Bone marrow (tissue), 2 donors: ENCODE measurements at places on chromosomes 12 and 14.

DNA sequence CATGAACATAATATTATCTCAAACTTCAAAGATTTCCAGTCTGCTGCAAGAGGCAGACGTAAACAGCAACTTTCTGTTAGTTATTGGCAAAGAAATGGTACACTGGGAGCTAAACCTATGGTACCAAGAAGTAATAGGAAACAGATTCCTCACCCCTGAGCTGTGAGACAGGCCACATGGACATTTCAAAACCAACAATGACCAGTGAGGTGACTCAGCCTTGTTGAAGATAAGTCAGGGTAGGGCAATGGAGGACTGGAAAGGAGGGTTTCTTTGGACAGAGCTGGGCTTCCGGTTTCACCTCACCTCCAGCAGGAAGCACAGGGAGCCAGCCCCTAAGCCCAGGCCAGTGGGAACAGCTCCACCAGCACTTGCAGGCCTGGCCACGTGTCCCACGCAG, 1320.5 kb downstream of the AACS start:
- no peak for DNase-seq

GRCh38 chr14:104142946-104143470, 4.6 kb downstream of the KIF26A start:
- no peak for DNase-seq

- DNase-seq = peak; percentile 96
Observed at GRCh38 chr12:14960548-14961465, 594 bp downstream of the ARHGDIB start.

DNA sequence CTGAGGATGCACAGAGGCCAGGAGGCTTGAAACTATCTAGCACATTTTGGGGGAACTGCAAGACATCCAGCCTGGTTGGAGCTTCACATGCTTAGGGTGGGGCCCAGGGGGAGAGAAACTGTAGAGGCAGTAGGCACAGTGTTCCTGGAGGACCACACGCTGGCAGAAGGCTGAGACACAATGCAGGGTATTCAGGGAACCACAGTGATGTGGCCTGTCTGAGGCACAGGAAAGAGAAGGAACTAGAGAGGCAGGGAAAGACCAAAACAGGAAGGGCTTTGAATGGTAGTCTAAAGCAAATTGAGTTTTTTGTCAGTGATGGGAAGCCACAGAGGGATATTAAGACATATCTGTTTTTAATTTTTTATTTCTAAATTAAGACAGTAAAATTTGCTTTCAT, 100.2 kb upstream of the PRICKLE1 start:
- no peak for DNase-seq

DNA sequence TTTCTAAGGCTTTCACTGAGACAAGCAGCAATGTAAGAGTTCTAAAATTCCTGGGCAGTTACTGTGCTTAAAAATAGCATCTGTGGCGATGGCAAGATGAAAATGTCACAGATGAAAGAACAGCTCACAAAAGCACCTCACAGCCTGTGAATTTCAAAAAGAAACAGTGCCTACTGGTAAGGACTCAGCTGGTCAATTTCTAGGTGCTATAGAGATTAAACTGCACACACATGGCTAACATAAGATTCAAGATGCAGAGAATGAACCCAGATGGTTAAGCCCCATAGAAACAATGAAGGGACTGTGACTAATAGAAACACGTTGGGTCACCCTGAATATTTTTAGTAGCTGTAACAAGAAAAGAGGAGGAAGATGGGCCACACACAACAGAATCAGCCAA, 12.0 kb upstream of the IL26 start:
- no peak for DNase-seq

- DNase-seq = no peak
Observed at GRCh38 chr12:114166362-114166761, 200.2 kb upstream of the RBM19 start.

DNA sequence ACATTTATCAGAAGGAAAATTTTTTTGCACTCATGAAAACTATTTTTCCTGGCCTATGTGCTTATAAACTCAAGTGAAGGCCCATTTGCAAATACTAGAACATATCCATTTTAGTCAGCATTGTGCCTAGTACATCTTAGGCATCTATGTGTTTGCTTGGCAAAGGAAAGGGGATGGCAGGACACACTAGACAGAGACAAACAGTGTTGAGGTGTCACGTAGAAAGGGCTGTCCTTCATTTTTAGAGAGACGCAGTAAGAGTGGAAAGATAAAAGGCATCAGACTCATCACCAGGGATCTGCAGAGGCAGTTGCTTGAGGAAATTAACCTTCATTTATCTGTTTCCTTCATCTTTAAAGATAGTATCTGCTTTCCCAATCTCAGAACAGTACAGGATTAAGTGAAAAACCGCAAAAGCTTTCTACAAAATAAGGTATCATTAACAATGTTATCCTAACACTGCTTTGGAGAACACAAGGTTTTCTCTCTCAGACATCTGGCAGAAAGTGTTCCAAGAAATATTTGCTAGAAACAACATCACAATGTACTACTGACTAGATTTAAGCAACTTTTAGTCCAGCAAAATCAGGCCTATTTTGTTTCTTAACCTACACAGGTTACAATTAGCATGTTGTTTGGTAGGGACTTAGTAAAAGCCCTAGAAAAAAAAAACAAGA, 2.0 kb downstream of the YBX3 start:
- no peak for DNase-seq

- DNase-seq = no peak
Observed at GRCh38 chr12:39319180-39319579, 123.7 kb downstream of the KIF21A start.

DNA sequence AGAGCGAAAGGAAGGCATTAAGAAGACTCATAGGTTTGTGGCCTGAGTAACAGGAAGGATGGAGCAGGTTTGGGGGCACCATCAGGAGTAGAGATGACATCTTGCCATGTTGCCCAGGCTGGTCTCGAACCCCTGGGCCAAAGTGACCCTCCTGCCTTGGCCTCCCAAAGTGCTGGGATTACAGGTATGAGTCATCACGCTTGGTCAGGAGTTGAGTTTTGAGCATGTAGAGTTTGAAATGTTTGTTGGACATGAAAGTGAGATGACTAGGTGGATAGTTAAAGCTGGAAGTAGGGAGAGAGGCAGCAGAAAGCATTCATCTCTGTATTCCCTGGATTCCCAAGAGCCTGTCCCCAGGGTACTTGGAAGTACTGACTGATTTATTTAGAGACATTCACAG, 112.6 kb downstream of the ERC1 start:
- DNase-seq = no peak

DNA sequence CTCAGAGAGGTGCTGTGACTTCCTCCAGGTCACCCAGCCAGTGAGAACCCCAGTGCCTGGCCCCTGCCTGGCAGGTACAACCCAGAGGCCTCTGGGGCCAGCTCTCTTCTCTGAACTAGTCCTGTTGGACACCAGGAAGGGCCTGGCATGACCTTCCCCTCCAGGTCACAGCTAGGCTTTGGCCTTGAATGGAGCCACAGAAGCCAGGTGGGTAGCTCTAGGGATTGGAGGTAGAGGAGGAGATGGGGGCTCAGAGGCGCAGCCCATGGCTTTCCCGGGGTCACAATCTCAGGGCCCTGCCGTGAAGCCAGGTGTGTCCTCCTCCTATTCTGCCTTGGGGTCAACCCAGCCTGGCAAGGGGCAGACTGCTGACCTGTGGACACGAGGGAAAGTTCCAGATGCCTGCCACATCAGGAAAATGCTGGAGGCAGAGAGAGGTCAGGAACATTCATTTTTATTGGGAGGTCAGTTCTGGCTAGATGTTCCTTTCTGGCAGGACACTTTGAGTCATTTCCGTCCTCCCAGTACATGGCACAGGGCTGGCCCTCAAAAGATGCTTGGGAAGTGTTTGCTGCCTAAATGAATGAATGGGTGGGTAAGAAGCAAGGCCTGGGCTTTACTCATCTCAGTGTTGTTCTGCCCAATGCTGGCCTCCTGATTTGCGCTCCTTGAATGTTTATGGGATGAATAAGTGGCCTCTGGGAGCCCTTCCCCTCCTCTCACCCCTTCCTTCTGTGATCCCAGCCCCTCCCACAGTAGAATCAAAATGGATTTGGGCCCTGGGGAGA, 25.4 kb downstream of the FAM222A start:
- DNase-seq = no peak

DNA sequence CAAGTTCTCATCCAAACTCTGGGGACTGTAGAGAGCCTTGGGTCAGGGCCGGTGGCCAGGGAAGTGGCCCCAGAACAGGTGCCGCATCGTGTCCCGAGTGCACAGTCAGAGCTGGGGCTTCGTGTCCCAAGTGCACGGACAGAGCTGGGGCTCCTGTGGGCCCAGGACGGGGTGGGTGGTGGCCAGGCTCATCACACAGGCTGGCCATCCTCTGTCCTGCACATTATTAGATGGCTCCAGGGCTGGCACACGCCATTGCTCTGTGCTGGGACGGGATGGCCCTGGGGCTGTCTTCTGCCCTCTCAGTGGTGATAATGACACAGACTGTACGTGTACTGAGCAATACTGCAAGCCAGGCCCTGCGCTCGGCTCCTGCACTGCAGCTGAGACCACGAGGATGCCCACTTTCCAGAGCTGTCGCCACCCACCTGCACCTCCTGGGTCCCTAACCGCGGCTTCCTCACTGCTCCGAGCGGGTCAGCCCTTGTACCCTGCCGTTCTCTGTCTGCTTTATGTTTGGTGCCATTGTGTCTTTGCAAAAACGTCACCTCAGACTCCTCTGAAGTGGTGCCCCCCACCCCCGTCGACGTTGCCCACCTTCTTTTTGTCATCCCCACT, 1.9 kb downstream of the FBRSL1 start:
- DNase-seq = no peak

GRCh38 chr14:21917699-21918436, 244.2 kb upstream of the OR4E1 start:
- DNase-seq = peak; percentile 69

DNA sequence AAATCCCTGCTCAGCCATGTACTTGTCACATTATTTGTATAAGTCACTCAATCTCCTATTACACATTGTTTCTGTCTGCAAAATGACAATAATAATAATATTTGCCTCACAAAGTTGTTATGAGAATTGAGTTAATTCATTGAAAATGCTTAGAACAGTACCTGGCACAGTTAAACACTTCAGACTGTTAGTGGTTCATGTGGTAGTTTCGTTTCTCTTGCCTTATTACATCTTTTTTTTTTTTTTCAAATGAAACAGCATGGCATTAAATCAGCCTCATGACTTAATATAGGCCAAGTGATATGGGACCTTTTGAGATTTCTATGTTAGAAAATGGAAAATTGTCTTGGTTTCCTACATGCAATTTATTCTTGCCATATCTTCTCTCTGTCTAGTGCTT, 71.0 kb upstream of the CRY1 start:
- DNase-seq = no peak

DNA sequence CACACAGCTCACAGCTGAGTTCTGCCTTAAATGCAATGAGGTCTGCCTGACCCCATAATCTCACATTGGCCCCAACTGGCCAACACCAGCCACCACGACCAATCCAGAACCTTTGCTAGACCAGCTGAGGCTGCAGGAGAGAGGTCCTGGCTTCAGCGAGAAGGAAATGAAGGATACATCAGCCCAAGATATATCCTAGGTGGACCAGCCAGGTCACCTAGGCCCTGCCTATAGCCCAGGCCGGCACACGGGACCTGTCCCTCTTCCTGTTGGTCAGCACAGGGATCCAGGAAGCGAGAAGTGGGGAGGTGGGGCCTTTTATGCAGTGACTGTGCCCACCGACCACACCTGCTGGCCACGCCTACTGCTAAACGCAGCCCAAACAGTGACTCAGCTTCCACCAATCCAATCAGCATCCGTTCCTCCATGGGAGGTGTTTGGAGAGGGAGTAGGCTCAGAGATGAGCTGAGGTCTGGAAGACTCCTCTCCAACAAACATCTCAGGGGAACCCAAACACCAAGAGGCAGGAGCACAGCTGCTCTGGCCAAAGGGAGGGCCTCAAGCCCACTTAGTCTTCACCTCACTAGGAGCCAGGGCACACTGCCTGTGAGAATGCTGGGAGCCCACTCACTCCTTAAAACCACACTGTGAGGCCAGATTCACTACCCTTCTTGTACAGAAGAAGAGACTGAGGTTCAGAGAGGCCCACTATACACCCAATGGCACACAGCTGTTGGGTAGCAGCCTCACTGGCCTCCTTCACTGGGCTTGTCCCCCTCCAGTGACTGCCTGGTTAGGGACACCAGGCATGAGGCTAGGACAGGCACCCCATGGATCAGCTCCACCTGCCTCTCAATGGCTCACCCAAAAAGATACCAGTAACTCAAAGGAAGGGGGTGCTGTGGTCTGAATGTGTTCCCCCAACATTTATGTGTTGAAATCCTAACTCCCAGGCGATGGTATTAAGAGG, 51.3 kb upstream of the PPP2R5C start:
- no peak for DNase-seq

GRCh38 chr12:128519426-128519825, 252.5 kb downstream of the TMEM132C start:
- no peak for DNase-seq

- DNase-seq = no peak
Observed at GRCh38 chr14:59044707-59045106, 143.8 kb upstream of the DAAM1 start.

DNA sequence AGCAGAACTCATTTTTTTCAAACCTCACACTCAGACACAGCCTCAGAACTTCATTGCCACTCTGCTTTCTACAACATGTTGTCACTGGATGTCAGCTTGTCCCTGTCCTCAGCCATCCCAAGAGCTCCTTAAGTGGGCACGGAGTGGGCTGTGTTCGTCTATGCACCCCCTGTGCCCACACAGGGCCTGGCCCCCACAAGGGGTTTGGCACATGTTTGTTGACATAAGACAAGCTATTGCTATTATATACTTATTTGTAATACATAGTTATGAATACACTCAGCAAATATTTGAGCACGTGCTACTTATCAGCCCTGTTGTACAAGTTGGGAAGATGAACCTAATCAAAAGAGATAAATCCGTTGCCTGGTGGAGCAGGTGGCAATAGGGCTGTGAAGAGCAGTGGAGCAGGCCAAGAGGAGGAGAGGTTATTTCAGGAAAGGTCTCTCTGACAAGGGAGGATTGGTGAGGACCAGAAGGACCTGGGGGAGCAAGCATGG, 4.3 kb upstream of the BDKRB1 start:
- DNase-seq = no peak

GRCh38 chr12:43764528-43764927, 5.8 kb downstream of the IRAK4 start:
- no peak for DNase-seq

- DNase-seq = no peak
Observed at GRCh38 chr14:93044121-93044520, 71.6 kb downstream of the ITPK1 start.

GRCh38 chr12:132052196-132052932, 91.8 kb downstream of the DDX51 start:
- DNase-seq = no peak
